CD4-positive, alpha-beta T cell treated with Interleukin-10 for 1 hour (primary cell): ENCODE measurements at places on chromosomes 16 and 17.

- no peak for DNase-seq
Observed at GRCh38 chr16:59698346-59699020, 964.4 kb upstream of the GOT2 start.

DNA sequence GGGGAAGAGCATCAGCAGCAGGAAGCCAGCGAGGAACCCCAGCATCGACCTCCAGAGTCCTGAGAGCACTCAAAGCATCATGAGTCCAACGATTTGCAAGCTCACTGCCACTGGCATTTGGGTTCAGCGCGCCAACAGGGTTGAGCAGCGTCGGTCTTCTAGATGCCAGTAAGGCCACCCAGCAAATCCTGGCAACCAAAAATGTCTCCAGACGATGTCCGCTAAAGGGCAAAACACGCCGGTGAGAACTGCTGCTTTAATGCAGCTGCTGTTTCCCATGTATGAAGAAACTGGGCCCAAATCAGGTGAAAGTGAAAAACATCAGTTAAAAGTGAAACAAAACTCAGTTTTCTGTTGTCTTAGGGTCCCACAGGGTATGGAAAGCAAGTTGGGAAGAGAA lies 70.2 kb downstream of the ANKRD11 start:
- no peak for DNase-seq

DNA sequence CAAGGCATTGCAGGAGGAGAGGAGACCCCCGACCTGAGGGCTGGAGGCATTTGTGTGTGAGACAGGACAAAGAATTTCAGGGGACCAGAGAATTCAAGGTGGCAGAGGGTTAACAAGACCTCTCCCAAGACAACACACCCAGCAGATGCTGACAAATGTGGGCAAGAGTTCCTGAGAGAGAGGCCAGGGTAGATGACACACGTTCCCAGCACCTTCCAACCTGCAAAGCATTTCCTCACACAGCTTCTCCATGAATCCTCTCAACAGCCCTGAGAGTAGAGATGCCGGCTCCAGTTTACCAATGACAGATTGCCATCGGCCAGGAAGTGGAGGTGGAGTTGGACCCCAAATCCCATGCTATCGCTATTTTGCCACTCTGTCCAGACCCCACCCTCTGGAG lies 25.0 kb downstream of the WNT3 start:
- no peak for DNase-seq

DNA sequence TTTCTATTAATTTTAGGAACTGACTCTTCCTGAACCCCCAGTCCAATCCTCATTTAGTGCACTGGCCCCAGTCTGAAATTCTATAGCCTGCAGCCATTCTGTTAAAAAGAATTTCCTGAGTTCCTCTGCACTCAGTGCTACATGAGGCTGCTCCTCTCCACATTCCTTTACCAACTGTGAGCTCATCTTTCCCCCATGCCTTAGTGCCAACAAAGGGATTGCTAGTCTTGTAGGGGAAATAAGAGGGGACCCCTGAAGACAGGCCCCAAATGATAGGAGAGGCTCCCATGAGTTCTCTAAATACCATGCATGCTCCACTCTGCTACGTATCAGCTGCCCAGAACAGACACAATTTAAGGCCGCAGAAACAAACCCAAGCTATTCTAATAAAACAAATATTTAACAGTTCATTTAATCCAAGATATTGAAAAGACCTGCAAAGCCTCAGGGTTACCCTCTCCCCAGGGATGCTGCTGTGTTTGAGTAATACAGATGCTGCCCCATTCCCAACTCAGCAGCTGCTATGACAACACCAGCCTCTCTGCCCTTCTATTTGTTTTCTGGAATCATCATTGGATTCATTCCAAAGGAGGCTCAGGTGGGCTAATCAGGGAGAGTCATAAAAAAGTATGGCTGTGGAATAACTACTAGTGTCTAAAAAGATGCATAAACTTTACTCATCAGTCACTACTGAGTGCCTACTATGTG lies 228.5 kb downstream of the TOX3 start:
- DNase-seq = no peak

DNA sequence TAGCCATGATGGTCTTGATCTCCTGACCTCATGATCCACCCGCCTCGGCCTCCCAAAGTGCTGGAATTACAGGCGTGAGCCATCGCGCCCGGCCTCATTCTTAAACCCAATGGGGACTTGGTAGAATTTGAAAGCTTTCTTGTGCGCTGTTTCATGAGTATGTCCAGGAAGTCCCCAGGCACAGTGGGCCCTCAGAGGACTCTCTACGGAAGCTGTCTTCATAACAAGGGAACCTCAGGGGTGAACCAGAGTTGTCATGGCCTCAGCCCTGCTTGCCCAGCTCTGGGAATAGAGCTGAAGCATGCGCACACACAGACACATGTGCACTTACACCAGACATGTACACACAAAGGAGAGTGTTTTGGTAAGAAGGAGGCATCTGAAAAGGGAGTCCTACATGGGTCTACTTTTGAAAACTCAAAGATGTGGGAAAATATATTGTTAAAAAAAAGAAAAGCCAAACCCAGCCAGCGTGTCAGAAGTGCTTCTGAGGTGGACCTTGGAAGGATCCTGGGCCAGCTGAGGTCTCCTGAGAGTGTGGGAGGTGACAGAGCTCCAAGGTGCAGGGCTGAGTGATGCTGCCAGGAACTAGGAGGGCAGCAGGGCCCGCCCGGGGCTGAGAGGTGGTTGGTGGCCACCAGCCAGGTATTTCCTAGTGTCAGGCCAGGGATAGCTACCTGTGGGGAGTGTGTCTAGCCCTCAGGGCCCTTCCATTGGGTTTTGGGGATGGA lies 54.6 kb downstream of the EPN2 start:
- DNase-seq = no peak

GRCh38 chr16:85220964-85221731 lies 108.9 kb upstream of the CIBAR2 start:
- DNase-seq = no peak

- no peak for DNase-seq
Observed at GRCh38 chr17:28519236-28519635, 13.1 kb downstream of the FOXN1 start.

DNA sequence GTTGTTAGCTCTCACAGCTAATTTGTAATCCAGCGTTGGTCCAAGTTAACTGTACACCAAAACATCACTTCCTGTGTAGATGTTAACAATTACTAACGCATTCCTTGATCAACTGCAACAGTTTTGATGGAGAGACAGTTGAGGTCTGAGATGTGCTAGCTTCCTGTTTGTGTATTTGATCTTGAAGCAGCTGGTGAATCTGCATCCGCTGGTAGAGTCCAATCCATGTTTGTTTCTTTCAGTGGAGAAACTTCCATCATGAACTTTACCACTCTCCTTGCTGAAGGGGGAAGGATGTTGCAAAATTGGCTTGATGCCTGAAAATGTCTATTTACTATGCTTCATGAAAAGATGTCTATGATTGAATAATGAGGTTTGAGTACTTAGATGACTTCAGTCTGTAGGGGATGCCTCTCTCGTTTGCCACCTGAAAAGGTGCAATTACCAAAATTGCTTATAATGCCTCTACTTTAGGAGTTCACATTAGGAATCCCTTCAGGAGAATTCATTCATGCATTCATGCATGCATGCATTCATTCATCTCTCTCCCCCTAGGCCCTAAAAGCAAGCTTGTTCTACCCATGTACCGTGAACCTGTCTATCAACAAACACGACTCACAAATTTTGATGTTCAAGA lies 39.6 kb upstream of the ZKSCAN2 start:
- no peak for DNase-seq

DNA sequence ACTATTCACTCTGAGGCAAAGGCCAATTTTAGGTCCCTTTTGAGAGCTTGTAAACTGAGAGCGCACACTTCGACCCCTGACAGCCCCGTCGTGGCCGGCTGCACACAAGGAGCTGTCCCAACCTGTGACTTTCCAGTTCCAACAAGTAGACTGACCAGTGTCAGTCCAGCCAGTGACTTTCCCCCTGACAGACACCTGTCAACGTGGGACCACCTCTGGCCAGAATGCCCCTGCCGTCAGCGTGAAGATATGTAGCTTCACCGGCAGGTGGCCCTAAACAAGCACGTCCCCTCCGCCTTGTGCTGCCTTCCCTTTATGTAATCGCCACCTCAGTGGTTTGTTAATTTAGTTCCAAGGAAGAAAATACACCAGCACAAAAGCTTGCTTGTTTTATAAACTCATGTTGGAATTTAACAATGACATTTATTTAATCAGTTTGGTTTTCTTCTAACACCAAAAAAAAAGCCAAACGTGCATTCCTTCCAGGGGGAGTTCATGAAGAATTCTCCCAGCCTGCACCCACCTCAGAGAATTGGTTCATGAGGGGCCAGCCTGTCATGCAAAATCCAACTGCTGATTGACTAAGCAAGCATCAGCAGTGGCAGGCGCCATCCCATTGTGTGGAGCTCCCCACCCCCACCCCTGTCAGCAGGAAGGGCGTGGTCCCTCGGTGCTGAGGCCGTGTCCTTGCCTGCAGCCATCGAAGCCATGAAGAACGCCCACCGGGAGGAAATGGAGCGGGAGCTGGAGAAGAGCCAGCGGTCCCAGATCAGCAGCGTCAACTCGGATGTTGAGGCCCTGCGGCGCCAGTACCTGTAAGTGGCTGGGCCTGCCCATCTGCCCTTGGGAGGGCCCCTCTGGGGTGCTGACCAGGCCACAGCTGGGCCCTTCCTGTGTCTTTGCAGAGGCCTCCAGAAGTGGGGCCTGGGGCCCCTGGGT lies 33.9 kb downstream of the PLD6 start:
- no peak for DNase-seq

- no peak for DNase-seq
Observed at GRCh38 chr17:74749279-74750038, 1.0 kb downstream of the NHERF1 start.

DNA sequence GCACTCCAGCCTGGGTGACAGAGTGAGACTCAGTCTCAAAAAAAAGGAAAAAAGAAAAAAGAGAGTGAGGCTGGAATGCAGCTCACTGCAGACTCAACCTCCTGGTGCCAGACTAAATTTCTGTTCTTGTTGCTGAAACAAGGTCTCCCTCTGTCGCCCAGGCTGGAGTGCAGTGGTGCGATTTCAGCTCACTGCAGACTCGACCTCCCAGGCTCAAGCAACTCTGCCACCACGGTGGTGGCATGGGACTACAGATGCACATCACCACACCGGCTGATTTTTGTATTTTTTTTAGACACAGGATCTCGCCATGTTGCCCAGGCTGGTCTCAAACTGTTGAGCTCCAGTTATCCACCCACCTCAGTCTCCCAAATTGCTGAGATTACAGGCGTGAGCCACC lies 34.6 kb downstream of the TRIM25 start:
- no peak for DNase-seq

- DNase-seq = no peak
Observed at GRCh38 chr17:21742326-21742725, 50.0 kb downstream of the KCNJ18 start.

DNA sequence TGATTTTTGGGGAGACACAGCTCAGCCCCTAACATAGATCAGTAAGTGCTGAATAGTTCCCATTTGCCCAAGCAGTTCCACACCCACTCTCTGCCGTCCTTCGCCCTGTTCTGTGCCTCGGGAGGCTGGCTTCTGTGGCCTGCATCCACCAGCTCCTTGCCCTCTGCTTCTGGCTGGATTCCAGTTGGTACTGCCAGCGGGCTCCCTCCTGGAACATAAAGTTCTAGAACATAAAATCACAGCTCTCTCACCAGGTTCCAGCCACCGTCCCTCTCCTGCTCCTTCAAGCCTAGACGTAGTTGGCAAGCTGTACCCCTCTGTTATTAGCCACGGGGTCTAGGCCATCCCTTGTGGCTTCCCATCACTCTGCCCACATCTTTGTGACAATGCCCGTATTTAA lies 3.9 kb upstream of the MRPS23 start:
- no peak for DNase-seq

GRCh38 chr17:28540231-28540630 lies 12.2 kb downstream of the UNC119 start:
- no peak for DNase-seq

GRCh38 chr17:58382108-58382871 lies 30.3 kb upstream of the SUPT4H1 start:
- no peak for DNase-seq
